ENCODE measurements at places on chromosomes 1 and 21.

GRCh38 chr1:215508311-215508710 is 58.8 kb upstream of the KCTD3 start:
- DNase-seq = no peak

DNA sequence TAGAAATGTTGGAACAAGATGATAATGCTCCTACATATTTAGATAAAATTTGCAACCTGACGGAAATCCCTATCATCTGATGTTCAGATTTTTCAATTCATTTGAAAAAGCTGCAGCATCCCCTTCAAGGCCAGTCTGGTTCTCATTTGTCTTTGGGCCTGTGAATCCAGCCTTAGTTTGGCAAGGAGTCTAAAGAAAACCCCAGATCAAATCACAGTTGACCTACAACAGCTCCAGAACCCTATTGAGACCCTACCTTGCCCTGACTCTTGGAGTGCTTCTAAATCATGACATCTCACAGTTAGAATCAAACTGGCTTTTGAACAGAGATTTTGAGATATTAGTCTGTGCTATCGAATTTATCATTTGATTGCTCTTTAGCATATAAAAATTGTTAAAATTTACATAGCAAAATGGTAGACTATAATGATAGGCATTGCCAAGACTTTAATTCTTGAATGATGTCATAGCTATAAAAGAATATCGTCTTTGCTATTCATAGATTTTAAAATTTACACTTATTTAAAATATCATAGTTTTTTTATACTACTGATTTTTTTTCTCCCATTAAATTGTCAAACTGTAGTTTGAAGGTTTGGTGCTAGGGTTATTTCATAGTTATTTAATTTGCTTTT is 2.2 kb downstream of the PPP2R5A start:
- no peak for DNase-seq

- no peak for DNase-seq
Observed at GRCh38 chr1:147665521-147665920, 4.8 kb downstream of the ACP6 start.

- no peak for DNase-seq
Observed at GRCh38 chr1:161382214-161383019, 14.7 kb upstream of the CFAP126 start.

- no peak for DNase-seq
Observed at GRCh38 chr1:7253988-7254587, 468.8 kb downstream of the CAMTA1 start.

DNA sequence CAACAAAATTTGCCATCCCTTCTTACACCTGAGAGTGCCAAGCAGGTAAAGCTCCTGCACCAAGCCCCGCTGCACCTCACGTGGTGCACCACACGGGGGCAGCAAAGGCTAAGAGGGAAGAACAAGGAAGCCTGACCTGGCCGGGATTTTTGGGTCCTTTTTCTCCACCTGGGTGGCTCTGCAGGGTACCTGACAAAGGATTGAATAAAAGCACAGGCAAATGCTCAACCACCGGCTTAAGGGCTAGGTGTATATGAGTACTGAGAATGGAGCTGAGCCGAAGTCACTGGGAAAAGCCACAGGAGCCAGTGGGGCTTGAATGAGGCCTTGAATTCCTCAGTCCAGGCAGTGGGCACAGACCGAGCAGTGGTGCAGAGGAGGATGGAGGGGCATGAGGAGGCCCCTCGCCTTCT is 36.4 kb downstream of the ZNF697 start:
- DNase-seq = peak; percentile 85

DNA sequence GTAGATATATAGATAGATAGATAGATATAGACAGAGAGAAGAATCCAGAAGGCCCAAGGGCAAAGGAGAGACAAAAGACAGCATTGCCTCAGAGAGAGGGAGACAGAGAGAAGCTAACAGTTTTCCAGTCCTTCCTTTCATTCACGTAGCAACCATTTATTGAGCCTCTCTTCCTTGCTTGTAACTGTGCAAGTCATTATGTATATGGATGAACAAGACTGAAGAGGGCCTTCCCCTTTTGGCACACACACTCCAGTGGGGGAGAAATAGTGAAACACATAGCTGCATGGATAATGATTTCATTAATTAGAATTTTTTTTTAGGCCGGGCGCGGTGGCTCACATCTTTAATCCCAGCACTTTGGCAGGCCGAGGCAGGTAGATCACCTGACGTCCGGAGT is 74.8 kb upstream of the PUM1 start:
- no peak for DNase-seq

- DNase-seq = no peak
Observed at GRCh38 chr1:221644145-221644448, 97.8 kb downstream of the DUSP10 start.

DNA sequence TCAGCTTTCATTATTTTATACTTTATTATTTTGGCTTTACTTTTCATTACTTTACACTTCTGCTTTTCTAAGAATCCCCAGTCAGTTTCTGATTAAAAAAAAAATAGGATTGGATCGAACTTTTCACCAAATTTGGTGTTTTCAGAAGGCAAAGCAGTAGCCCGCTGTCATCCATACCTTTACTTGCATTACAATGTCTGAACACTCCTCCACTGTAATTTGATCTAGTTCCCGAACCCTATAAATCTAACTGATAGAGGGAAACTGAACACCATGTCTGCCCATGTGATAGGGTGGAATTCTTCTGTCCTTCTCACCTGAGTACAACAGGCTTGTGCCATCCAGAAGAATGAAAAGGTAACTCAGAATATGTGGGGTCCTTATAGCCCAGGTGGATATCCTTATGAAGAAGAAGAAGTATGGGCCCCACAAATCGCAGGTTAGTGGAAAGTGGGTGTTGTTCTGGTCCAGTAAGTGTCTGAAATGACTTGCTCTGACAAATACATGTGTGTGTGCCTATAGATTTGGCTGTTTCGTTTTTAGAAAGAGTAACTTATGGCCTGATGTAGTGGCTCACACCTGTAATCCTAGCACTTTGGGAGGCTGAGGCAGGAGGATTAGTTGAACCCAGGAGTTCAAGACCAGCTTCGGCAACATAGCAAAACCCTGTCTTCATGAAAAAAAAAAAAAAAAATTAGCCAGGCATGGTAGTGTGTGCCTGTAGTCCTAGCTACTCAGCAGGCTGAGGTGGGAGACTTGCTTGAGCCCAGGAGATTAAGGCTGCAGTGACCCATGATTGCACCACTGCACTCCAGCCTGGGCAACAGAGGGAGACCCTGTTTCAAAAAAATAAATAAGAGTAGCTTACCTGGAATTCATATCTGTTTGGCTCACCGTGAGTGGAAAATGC is 26.6 kb upstream of the CDC14A start:
- no peak for DNase-seq

- no peak for DNase-seq
Observed at GRCh38 chr1:43065616-43066399, 106.3 kb downstream of the EBNA1BP2 start.

DNA sequence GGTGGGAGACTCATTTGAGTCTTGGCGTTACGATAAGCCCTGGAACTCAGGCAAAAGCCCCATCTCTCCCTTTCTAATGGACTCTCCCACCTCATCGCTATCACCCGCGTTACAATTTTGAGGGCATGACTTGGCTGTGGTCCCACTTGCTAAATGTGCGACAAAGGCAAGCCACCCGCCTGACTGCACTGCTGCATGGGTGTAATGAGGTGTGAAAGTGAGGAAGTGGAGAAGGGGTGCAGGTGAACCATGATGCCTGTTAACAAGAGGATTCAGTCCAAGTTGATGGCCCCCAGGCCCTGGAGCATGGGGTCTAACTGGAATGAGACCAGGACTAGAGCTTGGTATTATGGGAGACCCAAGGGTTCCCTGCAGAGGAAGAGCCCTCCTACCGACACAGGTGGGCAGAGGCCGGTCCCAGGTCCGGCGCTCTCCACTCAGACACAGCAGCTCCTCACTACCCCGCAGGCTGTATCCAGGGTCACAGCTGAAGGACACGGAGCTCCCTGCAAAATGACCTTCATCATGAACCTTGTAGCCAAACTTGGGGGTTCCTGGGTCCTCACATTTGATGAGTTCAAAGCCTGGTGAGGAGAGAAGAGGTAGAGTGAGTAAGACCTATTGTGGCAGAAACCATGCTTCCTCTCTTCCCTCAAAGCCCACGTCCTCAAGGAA is 165.4 kb upstream of the HMGB4 start:
- no peak for DNase-seq

DNA sequence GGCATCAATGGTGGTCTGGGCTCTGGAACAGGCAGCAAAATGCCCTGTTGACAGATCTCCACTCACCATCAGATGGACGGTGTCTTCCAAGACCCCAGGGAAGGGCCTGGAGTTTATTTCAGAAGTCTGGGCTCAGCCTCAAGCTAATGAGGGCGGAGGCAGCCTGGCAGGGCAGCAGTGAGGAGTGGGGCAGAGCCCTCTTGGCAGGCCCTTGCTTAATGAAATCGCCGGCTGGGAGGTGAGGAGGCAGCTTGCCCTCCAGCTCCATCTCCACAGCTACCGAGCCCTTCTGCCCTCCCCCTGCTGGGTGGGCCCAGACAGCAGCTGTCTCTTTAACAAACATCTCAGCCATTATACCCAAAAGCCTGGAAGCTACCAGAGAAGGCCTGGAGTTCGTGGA is 22.0 kb upstream of the GRIK3 start:
- DNase-seq = peak; percentile 61

DNA sequence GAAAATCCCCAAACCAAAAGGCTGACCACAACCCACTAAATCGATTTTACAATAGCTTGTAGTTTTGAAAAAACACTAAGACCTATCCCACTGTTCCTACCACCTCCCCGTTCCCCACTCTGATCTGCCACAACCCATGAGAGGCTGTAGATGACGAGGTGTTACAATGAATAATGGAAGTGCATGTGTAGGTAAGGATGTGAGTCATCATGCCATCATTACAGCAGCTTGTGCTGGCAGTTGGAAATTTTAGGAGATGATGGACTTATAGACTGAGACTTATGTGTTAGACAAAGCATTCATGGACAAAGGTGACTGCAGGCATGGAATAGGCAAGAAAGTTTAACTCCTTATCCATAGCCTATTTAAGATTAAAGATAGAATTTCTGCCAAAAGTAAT is 184.7 kb upstream of the CACYBP start:
- no peak for DNase-seq

DNA sequence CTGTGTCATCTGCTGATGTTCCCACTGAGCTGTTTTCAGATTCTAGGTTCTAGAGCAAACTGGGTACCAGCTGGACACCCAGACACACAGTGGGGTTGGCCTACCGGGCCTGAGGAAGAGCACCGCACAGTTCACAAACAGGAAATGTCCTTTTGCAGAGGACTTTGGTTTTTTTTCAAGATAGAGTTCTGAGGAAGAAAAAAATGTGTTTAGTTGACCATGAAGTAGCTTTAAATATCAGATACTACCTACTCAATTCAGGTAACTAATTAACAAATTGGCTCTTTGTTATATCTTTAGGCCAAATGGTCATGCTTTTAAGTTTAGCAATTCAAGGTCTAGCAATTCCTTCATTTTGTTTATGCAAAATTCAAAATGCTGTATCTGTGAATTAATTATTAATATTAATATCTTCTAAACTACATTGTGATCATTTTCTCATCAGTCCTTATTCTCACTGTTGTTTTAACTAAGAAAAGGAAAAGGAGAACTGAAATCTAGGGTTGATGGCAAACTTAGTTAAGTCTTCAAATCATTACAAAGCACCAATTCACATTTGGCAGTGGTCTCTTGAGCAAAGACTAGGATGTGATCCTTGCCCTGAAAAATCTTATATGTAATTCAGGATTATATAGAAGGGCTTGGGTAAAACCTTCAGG is 17.2 kb upstream of the NCF2 start:
- DNase-seq = no peak

DNA sequence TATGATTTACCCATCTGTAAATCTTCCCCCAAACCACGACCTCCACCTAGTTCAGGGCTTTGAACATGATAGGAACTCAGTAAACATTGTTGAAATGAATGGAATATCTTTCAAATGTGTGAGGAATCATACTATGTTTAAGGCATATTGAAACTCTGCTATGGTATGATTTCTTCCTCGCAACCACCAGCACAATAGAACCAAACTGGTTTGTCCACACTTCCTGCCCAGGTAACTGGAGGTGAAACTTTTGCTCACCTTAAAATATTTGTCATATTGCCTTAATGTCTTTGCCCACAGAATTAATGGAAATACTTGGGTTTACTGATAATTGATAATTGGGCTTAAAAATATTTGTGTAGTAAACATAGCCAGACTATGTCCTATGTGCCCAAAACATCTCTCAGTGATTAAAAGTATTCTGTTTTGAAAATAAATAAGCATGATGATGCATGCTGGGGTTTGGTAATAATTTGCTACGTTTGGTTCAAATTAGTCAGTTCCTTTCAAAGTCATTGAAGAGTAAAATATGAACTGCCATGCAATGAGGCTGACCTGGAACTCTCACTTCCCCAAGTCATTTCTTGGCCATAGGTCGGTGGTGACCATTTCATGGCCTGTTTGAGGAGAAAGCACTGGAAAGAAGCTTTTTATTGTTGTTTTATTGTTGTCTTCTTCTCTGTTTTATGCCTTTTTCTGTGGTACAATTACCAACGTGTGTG is 73.3 kb downstream of the TNFSF18 start:
- DNase-seq = no peak

GRCh38 chr1:80341021-80341420 is 1334.5 kb upstream of the ADGRL4 start:
- no peak for DNase-seq

- no peak for DNase-seq
Observed at GRCh38 chr21:38384238-38384560, 114.1 kb downstream of the ERG start.

- no peak for DNase-seq
Observed at GRCh38 chr1:167503626-167504466, 14.5 kb downstream of the CD247 start.

GRCh38 chr1:178393370-178393769 is 103.4 kb downstream of the CLEC20A start:
- no peak for DNase-seq

- DNase-seq = no peak
Observed at GRCh38 chr21:31518580-31518979, 140.9 kb upstream of the SOD1 start.

GRCh38 chr1:92543131-92544055 is 56.7 kb upstream of the GFI1 start:
- no peak for DNase-seq

- peak; percentile 74 for DNase-seq
Observed at GRCh38 chr1:155173478-155174323, at the start of gene TRIM46. TSS of gene TRIM46 (plus strand) at chr1:155173849. CDS start at chr1:155173967, 118 bp downstream.

DNA sequence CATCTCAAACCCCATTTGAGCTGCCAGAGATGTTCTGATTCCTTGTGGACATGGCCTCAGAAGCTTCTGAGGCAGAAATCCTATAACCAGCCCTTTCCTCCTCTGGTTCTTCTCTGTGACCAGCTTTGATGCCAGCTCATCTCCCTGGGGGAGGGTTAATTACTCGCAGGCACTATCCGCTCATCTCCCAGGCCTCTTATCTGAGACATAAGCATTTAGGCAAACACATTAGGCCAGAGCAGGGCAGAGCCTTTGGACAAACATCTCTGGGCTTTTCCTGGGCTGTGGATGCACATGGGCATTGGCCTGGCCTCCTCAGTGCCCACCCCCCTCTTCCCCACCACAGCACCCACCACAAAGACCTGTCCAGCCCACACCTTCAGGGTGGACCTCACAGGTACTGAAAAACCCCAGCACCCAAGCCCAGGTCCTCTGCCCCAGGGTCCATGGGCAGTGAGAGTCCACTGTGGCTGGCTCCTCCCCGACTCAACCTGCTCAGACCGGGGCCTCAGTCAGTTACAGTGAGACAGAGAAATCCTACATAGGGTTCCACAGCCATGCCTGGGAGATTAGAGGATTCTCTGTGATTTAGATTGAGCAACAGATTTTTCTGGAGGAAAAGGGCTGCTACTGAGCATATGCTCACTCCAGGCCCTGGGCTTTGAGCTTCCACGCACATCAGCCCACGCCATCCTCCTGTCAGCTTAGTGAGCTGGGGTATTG is 26.9 kb downstream of the IGSF21 start:
- DNase-seq = no peak

Measured in ecto neural progenitor cell (in vitro differentiated cells).